ENCODE measurements at places on chromosomes 6 and 20. TPM values are rescaled to one million over a fixed set of nuclear protein-coding genes. Genes with fewer than 3 reads are reported as not detected.

BCKDHB gene
- total RNA-seq, result 11.8 TPM

SLC17A2 gene
- not detected for total RNA-seq

F13A1 gene
- total RNA-seq, result not detected

TP53INP2 gene
- 1.1 TPM for total RNA-seq

EPHA7 gene
- total RNA-seq, result not detected

GRCh38 chr6:15888798-15889772 is 226.3 kb upstream of the DTNBP1 start:
- DNase-seq, result no peak

DNA sequence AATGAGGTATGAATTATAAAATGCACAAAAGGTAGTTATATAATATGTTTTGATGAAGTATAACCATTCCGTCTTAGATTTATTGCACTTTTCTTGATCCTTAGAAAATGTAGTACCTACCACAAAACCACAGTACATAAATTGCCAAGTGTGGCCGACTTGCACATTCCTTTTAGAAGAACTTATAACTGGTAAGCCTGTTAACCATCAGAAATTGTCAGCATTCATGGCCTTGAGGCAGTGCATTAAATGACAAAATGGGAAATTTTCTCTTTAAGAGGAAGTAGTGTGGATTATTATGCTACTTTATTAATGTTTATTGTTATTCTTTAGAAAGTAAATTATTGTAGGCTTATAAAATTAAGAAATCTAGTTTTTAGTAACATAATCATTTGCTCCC is 29.6 kb downstream of the TAB2 start:
- DNase-seq, result no peak

- DNase-seq, result no peak
Observed at GRCh38 chr20:5356941-5357340, 40.2 kb upstream of the PROKR2 start.

- no peak for DNase-seq
Observed at GRCh38 chr20:56372850-56373249, 14.1 kb downstream of the FAM210B start.

DNA sequence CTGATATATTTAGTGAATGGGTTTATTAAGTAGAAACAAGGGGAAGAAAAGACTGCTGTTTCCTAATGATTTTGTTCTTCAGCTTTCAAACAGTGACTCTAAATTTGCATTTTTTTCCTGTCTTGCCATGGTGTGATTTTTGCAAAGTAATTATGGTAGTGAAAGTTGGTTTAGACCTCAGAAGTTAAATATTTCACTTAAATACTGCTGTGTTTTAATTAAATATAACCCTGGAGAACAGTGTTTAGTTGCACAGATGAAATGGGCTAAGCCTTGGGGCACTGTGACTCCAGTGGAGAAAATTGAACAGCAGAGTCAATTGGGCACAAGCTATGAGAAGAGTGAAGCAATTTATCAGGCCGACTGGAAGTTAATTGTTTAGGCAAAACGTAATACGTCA is 111.1 kb upstream of the MCHR2 start:
- no peak for DNase-seq

DNA sequence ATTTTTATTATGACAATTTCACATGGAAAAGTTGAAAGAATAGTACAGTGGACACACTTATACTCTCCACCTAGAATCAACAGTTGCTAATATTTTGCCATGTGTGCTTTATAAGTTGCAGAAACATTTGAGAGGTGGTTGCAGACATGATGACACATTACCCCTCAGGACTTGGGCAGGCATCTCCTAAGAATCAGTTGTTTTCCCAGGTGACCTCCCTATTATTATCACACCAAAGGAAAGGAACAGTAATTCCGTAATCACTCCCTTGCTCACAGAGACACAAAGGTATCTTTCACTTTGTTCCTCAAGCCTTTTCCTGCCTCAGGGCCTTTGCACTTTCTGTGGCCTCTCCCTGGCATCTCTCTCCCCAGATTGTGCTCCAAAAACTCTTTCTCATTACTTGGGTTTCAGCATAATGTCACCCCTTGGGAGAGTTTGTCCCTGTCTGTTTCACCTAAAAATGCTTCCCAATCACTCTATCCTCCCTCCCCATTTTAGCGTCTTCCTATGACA is 5.9 kb upstream of the SULF2 start:
- DNase-seq, result no peak

DNA sequence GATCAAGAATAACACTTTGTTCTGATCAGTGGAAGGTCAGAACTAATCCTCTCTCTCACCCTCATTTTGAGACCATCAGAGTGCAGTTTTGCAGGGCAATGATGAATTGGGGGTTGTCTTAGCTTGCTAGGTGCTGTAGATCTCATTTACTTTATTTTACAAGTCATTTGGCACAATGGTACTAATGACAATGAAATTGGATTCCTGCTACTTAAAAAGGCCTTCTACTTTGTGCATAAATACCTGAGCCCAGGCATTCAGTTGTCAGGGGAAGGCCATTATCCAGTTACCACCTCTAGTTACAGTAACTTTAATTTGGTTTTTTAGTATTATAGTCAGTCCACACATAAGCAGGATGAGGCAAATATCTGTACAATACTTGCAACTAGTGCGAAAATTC is 240.0 kb downstream of the HDGFL1 start:
- no peak for DNase-seq

- DNase-seq, result no peak
Observed at GRCh38 chr6:119384444-119384843, 34.9 kb upstream of the MAN1A1 start.

GRCh38 chr6:157773248-157773773 is 49.7 kb upstream of the SNX9 start:
- DNase-seq, result no peak

- no peak for DNase-seq
Observed at GRCh38 chr6:169810066-169810989, 58.9 kb downstream of the ERMARD start.

- no peak for DNase-seq
Observed at GRCh38 chr6:21327326-21328112, 266.0 kb upstream of the SOX4 start.

DNA sequence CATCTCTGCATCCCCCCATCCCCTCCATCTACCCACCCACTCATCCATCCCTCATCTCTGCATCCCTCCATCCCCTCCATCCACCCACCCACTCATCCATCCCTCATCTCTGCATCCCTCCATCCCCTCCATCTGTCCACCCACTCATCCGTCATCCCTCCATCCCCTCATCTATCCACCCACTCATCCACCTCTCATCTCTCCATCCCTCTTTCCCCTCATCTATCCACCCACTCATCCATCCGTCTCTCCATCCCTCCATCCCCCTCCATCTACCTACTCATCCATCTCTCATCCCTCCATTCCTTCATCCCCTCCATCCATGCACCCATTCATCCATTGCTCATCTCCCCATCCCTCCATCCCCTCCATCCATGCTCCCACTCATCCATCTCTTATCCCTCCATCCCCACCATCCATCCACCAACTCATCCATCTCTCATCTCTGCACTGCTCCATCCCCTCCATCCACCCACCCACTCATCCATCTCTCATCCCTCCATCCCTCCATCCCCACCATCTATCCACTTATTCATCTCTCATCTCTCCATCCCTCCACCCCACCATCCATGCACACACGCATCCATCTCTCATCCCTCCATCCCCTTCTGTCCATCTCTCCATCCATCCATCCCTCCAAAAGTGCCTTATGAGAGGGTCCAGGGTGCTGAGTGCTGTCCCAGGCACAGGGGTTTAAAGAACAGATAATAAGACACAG is 51.4 kb downstream of the WDR27 start:
- no peak for DNase-seq

DNA sequence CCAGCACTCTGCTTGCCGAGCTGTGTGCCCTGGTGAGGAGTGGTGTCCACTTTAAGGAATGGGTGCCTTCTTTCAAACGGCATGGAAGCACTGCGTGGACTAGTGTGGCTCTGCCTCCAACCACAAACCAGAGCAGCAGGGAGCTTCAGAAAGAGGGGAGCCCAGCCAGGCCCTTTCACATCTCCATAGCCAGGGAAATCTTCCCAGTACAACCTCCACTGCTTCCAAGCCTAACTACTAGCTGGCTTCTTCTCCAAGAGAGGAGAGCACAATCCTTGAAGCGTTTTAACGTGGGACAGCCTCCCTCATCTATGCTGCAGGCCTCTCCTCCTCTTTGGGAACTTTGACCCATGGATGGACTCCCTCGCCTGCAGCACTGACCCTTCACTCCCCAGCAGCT is 26.7 kb downstream of the TNXB start:
- DNase-seq, result no peak

- DNase-seq, result no peak
Observed at GRCh38 chr6:159125014-159125609, 44.1 kb upstream of the FNDC1 start.

GRCh38 chr6:24019830-24020229 is 106.2 kb upstream of the NRSN1 start:
- no peak for DNase-seq

DNA sequence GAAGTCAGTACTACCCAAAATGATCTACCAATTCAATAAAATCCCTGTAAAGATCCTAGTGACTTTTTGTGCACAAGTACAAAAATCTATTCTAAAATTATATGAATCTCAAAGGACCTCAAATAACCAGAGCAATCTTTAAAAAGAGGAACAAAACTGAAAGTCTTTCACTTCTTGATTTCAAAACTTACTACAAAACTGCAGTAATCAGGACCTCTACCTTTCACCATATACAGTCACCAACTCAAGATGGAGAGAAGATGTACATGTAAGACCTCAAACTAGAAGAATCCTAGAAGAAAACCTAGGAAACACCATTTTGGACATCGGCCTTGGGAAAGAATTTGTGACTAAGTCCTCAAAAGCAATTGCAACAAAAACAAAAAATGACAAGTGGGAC is 109.5 kb upstream of the CD93 start:
- DNase-seq, result no peak

DNA sequence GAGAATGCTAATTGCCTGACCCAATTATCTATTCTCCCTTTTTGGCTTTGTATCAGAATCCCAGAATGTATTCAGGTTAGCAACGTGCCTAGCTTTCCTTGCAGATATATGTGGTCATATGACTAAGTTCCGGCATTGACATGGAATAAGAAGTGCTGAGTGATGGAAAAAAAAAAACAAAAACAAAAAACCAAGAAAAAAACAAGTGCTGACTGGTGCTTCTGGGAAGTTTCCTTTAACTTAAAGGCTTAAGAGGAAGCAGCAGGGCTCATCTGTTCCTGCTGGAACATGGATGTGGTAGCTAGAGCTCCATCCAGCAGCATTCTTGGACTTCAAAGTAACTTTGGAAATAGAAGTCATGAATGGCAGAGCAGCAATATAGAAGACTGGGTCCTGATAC is 10.4 kb upstream of the RPF2 start:
- no peak for DNase-seq

- DNase-seq, result peak; percentile 47
Observed at GRCh38 chr6:83055366-83055964, 10.2 kb downstream of the UBE3D start.
